ENCODE measurements at places on chromosomes 2 and 18.
A peak's percentile ranks its signal among the peaks of the same experiment; 100 is the strongest.

DNA sequence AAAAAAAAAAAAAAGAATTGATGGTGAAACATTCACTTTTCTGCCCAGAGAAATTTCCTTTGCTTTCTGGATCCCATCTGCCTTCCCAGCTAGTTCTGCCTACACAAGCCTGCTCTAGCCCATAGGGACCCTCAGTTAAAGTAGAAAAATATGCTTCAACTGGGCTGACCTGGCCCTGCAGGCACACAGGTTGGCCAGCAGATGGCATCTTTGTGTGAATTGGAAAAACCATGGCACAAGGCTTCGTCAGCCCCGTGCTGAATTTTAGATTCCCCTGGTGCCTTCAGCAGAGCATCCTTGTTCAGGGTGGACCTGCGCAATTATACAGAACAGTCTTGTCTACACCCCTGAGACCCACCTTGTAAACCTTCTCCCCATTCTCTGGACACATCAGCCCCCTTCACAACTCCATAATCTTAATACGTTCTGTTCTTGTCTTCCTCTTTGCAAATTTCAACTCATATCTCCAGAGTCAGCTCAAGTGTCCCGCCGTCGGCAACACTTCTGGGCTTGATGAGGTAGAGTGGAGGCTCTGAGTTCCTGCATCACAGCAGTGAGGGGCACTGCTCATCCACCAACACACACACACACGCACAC is 114.5 kb downstream of the INSIG2 start:
- DNase-seq: peak; percentile 63

GRCh38 chr2:19442731-19443130 is 84.3 kb upstream of the OSR1 start:
- no peak for DNase-seq

DNA sequence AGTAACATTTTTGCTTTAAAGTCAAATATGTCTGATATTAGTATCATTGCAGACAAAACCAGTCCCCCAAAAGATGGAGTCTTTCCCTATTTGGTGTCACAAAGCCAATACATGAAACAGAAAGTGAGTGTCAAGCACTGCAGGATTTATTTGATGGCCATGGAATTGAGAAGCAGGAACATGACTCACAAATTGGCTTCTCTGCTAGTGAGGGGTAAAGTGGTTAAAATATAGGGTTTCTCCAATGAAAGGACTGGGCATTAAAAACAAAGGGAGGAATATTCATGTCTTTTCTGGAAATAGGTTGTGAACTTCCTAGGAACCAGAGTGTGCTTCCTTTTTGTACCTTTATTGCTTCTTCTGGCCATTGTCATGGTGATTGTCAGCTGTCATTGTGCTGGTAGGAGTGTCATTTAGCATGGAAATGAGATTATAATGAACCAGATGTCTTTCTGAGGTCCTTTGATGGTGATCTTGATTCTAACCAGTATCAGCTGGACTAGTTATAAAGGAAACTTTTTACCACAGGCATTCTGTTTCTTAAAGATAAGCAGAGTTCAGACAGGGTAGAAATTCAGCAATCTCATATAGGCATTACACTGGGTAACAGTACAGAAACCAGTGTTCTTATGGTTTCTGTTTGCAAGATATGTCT is 4.1 kb downstream of the REG1B start:
- no peak for DNase-seq

DNA sequence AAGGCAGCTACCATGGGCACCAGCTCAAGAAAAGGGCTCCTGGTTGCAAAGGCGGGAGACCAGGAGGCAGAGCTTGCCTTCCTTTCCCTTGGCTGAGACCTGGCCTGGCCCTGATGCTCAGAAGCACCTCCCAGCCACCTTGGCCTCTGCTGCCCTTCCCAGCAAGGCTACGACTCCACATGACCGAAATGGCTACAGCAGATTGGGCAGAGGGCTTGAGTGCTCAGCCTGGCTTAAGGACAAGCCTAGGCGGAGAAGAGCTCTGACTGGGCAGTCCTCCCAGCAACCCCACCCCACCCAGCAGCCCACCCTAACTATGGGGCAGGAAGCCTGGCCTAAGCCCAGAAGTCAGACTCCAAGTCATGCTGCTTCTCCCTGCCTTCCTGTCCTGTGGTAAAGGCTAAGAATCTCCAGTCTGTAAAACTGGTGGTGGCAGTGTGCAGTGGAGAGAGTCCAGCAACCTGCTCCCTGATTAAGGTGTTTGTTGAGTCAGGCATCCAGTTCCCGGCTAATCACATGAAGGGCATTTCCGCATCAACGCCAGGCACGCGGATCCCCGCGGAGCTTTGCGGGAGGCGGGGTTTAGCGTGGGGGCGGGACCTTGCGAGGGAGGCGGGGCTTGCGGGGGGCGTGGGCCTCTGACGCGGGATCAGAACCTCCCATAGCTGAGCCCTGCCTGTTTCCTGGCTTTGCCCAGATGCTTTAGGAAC is 256.0 kb downstream of the BCL11A start:
- DNase-seq: no peak

DNA sequence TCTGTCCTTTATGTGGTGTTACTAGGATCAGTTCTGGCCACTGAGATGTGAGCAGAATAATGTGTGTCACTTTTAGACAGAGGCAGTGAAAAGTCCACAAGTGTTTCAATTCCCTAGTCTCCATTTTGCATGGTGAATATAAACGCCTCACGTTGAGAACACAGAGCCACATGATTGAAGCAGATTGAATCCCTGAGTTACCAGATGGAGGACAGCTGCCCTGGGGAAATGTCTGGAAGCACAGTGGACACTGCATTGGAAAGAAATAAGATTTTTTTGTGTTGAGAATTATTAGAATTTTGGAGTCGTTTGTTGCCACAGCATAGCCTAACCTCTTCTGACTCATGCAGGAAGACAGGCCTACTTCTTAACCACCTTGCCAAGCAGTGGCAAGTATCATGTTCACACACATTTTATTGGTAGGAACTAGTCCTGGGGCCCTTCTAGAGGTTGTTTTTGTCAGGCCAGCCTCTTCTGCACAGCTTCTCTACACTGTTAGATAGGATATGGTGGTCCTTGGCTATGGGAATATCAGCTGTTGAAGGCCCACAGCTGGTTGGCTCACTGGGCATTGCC is 188.6 kb downstream of the TMEM182 start:
- no peak for DNase-seq

GRCh38 chr2:99776206-99776905 is 286.5 kb upstream of the REV1 start:
- no peak for DNase-seq

- no peak for DNase-seq
Measured at GRCh38 chr2:3127710-3128109, 249.9 kb downstream of the EIPR1 start.

DNA sequence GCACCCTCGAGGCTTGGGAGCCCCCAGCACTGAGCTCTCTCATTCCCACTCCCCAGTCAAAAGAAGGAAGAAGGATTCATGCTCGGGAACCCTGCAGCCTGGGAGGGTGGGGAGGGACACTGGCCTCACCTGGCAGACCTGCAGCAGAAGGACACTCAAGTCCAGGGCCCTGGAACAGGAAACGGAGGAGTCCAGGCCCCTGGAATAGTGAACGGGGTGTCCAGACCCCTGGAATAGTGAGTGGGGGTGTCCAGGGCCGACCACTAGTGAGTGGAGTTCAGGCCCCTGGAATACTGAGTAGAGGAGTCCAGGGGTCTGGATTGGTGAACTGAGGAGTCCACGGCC is 292.5 kb downstream of the NDUFA10 start:
- no peak for DNase-seq

DNA sequence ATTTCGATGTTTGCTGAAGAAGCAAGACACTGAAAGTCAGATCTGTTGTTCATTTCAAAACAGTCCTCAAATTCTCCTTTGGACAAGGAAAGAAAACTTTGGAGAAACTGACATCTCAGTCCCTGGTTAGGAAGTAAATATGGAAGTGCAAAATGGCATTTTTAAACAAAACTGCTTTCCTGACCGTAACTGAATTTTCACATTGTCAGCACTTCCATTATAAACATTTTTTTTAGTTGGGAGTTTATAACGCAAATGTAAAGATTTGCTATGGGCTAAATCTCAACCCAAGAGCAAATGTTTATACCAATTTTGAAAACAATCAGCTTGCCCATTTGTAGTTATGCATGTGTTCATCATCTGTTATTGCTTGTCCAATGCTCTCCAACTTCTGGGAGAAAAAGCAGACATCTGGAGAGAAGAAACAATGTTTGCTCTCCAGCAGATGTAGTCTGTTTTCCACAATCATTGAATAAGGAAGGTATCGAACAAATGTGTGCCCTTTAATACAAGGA is 520.1 kb downstream of the ARHGAP15 start:
- no peak for DNase-seq

- DNase-seq: no peak
Measured at GRCh38 chr2:208153156-208153555, 7.2 kb upstream of the CRYGB start.

DNA sequence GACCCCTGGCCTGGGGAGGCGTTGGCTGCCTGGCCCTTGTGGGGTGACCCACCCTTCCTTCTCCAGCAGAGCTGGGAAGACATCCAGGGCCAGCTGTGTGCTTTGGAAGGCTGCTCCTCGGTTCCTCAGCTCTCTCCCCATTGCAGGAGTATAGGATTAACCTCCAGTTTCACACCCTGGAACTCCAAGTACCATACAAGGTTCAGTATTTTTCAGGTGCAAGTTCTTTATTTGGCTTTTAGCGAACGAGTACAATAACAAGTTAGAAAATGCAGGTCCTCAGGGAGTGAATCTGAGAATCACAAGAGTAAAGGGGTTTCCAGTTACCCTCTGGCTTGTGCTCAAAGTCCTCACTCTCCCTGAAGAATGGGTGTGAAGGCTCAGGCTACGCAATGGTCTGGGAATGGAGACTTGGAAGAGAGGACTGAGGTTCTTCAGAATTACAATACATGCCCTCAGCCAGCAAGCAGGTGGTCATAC is 101.2 kb downstream of the APOB start:
- no peak for DNase-seq

DNA sequence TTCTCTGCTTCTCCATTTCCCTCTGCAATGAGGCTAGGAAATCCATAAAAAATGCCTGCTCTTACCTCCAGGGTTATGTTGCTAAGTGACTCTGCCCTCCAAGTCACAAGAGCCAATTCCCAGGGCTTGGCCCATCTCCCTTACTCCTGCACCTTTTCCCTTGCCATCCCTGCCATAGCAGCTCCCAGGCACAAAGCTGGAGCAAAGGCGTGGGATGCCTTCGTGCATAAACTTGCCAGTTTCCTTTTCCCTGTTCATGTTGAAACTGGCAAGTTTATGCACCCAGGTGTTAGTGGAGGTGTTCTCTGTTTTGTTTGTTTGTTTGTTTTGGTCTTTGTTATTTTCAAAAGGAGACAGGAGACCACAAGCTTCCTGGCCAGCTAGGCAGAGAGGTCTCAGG is 195.1 kb downstream of the ACKR3 start:
- DNase-seq: no peak

DNA sequence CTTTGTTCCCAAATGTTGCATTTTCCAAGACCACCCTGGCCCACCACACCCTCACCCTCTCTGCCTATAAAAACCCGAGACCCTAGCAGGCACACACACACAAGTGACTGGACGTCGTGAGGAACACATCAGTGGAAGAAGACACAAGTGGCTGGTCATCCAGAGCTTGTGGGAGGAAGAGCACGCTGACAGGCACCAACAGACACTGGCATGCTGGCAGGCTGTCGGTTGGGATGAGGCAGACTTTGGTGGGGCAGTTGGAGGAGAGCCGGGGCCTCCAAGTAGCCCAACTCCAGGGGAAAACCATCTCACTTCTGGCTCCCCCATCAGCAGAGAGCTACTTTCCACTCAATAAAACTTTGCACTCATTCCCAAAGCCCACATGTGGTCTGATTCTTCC is 225.5 kb upstream of the ZEB2 start:
- DNase-seq: no peak

DNA sequence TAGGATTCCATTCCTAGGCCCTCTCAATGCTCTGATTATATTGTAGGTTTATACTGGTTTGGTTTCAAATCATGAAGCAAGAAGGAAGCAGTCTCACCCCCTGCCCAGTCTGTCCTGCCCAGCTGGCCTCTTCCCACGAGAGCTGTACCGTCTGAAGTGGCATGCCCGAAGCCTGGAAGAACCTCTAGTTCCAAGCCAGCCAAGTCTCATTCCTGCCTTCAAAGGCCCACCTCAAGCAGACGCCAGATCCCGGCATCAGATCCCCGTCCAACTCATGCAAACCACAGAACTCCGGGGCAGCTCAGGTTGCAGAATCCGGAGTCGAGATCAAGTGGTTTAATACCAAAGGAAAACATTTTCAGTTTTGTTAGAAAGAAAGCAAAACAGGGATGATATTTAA is 234.4 kb downstream of the LPIN1 start:
- DNase-seq: no peak

DNA sequence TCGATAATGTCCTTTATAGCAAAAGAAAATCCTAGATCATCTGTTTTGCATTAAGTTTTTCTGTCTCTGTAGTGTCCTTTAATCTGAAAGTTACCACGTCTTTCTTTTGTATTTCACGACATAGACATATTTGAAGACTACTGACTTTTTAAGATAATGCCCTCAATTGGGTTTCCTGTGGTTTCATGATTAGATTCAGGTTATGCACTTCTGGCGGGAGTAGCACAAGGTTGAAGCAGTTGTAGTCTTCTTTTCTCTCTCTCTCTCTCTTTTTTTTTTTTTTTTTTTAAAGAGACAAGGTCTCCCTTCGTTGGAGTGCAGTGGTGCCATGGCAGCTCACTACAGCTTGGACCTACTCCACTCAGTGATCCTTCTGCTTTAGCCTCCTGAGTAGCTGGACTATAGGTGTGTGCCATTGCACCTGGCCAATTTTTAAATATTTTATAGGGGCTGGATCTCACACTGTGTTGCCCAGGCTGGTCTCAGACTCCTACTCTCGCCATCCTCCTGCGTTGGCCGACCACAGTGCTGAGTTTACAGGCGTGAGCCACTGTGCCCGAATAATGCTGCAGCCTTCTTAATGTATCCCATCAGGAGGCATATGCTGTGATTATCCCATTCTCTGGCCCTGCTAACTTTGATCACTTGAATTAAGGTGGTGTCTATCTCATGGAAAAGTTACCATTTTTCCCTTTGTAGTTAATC is 3.9 kb downstream of the INPP4A start:
- DNase-seq: no peak

GRCh38 chr2:106720026-106720425 is 165.9 kb downstream of the ST6GAL2 start:
- no peak for DNase-seq

GRCh38 chr2:29729401-29729800 is 192.0 kb downstream of the ALK start:
- DNase-seq: no peak

DNA sequence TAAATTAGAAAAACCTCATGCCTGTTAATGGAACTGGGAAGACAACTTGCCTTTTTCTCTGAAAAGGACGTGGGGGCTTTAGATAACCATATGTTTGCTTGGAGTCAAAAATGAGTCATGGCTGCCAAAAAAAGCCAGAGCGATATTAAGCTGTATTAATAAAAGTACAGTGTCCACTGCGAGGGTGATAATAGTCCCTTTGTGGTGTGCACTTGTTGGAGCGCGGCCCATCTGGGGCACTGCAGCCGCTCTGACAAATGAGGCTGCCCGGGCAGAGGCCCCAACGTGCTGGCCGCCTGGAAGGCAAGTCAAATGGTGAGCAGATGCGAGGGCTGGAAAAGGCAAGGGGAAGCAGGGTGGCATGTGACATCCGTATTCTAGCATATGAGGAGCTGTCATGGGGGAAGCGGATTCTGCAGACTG is 103.3 kb upstream of the NCK2 start:
- no peak for DNase-seq

Data from inflammatory macrophage treated with lipopolysaccharide for 1 hour (primary cell).